Right renal pelvis (tissue), 4 donors: ENCODE measurements at places on chromosomes 3 and 15.

- peak; percentile 58 for DNase-seq
Observed at GRCh38 chr3:127672429-127673190, at the start of gene ABTB1. ABTB1 (plus strand) TSS chr3:127672952; CDS start chr3:127673026, 74 bp downstream.

DNA sequence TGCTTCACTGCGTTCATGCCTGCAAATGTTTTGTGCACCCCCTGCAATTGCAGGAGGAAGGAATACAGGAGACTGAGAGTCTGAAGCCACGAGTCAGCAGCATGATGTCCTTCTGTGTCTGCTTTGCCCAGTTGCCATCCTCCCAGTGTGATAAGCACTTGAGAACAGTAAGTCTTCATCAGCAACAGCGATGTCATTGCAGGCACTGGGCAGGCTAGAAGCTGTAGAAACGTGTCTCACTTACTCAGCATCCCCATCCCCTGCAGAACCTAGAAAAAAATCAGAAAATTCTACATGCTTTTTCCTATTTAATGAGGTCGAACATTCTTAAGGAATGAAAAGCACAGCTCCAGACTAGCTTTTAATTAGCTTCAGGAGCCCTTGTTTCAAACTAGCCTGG, 156.5 kb upstream of the LPP start:
- no peak for DNase-seq

DNA sequence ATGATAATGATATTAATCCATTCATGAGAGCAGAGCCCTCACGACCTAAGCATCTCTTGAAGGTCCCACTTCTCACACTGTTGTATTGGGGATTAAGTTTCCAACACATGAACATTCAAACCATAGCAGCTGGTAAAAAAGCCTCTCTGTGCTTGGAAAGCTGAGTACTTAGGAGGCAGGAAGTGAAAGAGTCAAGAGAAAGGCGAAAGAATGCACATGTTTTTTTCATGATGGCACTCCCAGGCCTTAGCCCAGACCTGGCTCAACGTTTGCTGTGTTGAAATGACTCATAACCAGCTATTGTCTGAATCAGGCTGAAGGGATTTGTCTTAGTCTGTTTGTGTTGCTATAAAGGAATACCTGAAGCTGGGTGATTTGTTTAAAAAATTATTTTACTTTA, 84.4 kb upstream of the RGMA start:
- no peak for DNase-seq

- DNase-seq: no peak
Observed at GRCh38 chr15:65101891-65102708, 12.9 kb downstream of the UBAP1L start.

GRCh38 chr3:87363721-87364120, 87.3 kb upstream of the POU1F1 start:
- DNase-seq: no peak

DNA sequence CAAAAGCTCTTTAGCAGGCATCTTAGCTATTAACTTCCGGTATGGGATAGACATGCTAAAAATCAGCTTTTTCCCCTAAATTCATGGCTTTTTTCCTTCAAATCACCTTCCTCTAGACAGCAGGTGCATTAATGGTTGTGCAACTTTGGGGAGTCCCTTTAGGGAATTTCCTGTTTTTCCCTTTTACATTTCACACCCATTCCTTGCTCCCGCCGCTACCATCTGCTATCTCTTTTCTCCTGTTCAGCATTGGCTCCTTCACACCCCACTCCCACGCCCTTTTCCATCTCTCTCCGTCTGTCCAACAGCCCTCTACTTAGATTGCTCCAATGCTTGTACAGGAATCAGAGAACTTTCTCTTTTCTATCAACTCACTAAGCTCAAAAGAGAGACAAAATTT, 43.4 kb downstream of the FEZF2 start:
- DNase-seq: no peak

DNA sequence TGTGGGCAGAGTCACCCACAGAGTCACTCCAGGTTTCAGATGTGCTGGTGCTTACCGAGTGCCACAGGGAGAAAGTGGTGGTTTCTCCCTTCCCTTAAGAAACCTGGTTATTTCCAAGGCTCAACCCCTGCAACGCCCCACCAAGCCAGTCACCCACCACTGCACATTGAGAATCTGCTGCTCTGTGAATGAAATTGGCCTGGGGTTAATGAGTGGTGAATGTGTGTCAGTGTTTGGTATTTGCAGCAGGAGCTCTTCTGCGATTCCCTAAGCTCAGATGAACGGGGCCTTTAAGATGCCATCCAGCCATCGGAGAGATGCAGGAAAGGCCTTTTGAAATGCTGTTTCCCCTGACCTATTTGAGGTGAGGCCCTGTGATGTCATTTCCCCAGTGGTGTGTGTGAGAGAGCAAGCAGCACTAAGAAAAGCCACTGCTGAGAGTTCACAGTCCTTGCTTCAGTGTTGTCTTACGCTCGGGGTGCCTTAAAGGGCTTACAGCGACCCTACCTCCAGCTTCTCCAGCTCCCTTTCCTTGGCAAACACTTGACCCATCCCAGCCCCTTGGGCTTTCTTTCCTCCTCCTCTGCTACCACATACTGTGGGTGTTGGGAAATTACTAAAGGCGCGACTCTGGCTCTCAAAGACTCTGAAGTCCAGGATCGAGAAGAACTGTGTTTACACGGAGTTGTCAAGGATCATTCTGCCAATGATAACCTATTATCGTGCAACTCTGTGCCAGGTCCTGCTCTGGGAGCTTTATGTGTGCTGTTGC, 68.9 kb downstream of the SMAD3 start:
- no peak for DNase-seq

DNA sequence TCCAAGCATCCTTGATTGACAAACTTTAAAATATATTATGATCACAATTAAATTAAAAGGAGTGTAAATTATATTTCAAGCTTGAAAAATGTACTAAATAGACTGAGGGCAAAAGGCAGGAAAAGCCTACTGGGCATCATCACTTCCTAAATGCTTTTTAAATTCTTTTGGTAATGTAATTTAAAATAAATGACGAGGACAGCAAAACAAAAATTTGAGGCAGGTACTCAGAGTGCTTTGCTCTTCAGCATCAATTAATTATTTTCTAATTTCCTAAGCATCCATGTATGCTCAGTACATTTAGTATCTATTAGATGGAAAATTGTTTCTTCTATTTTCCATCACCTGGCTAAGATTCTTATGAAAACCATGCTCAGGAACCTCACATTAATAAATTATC, 5.2 kb downstream of the CBLB start:
- DNase-seq: no peak
